Activated T-cell treated with anti-CD3 and anti-CD28 coated beads for 48 hours (primary cell): ENCODE measurements at places on chromosomes 2 and 18.

DNA sequence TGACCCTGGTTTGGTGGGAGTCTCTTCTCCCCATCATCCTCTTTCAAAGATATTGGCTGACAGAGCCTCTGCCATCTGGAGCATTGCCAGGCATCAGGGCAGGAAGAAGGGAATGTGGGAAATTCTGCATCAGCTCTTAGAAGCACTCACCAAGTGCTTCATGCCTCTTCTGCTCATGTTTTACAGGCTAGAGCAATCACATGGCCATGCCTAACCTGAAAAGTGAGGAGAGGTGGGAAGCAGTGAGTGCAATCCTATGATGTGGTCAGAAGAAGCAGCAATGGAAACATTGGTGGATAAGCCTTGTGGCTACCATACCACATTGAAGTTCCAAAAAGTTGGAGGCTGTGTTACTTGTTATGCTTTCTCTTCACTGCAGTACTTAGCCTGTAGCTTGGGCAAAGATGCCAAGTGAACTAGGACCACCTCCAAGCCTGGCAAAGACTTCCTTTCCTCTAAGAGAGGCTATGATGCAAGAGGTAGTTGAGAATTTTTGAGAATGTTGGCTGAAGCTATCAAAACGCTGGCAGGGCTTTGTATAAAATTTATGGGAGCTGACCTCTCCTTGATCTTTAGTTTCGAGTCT lies 64.1 kb downstream of the BCL2L11 start:
- no peak for DNase-seq

DNA sequence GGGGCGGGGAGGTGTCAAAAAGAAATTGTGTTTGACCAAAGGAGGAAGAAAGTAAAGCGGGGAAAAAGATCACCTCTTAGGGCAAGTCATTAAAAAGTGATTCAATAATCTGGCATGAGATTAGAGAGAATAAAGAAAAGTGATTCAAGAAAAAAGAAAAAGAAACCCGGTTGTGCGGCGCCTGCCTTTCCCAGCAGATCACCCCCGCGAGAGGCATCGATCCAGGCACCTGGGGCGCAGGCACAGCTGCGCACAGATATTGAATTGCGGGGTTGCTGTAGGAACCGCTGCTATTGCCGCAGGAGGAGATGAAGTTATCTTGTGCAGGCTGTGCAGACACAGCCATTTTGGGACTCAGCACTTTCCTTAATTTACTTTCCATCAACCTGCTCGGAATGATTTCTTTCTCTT lies 71.2 kb downstream of the PLB1 start:
- DNase-seq = peak; percentile 29

DNA sequence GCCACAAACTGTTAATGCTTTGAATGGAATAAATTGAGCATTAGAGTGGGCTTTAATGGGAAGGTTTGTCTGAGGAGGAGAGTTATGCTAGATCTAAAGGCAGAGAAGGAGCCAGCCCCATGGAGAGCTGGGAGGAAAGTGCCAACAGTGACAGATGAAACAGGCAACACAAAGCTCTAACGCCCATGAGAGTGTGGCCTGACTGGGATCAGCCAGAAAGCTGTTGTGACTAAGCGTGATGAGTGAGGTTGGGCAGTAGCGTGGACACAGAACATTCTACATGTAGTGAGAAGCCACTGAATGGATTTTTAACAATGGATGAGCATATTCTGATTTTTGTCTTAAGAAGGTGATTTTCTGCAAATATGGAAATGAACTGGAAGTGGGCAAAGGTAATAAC lies 185.3 kb upstream of the SIX2 start:
- DNase-seq = no peak

- no peak for DNase-seq
These were observed 113.4 kb downstream of the MC4R start for GRCh38 chr18:60259052-60259681.

DNA sequence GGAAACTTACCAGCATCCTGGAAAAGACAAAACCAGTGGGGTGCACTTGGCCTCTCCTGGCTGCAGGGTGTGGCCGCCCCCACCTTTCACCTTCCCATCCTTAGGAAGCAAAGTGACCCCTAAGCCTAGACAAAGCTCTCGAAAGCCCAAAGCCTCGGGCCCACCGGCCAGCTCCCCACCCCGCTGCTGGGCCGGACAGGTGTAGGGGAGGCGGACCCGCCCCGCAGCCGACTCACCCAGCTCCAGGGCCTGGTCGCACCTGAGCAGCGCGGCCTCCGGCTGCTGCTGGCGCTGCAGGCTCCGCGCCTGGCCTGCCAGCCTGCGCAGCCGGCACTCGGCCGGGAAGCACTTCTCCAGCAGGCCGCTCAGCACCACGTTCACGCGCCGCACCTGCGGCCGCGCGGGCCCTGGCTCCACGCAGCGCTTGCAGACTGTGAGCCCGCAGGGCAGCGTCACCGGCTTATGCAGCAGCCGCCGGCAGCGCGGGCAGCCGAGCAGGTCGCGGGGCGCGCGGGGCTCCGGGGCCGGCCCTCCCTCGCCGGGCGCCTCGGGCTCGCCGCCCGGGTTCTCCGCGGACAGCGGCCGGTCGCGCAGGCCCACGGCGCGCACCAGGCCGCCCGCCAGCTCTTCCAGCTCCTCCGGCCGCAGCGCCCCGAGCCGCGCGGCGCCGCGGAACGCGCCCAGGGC lies 979 bp downstream of the LONRF2 start:
- DNase-seq = no peak

GRCh38 chr2:58135861-58136260 lies 89.3 kb downstream of the VRK2 start:
- no peak for DNase-seq

- peak; percentile 88 for DNase-seq
These were observed at the start of gene HJURP for GRCh38 chr2:233854241-233854981. HJURP (minus strand) TSS chr2:233854535; CDS start chr2:233854500, 35 bp downstream.

- DNase-seq = no peak
These were observed 90.3 kb upstream of the PHLPP1 start for GRCh38 chr18:62625019-62625418.

GRCh38 chr2:10269711-10270610 lies 32.7 kb upstream of the HPCAL1 start:
- DNase-seq = no peak

DNA sequence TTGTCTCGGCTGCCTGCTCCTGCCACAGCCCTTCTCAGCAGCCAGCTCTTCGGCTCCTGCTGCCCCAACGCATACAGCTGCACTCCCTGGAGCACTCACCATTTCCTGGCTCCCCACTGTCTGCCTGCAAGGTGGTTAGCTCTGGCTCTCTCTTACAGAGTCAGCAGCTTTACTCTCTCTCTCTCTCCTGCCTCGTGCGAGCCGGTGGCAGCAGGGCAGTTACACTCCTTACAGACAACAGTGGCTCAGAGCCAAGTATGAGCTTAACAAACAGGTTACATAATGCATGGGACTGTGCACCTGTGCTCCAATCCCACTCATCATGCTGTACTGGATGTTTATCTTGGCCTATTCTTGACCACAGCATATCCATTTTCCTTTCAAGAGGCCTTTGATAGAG lies 47.4 kb upstream of the DNAJC10 start:
- DNase-seq = no peak

GRCh38 chr2:239042046-239042445 lies 194.2 kb downstream of the TWIST2 start:
- DNase-seq = no peak

DNA sequence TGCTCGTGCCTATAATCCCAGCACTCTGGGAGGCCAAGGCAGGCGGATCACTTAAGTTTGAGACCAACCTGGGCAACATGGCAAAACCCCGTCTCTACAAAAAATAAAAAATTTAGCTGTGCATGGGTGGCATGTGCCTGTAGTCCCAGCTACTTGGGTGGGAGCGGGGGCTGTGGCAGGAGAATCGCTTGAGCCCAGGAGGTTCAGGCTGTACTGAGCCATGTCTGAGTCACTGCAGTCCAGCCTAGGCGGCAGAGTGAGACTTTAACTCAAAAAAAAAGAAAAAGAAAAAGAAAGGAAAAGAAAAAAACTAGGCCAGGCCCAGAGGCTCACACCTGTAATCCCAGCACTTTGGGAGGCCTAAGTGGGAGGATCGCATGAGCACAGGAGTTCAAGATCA lies 30.8 kb downstream of the TWSG1 start:
- no peak for DNase-seq

DNA sequence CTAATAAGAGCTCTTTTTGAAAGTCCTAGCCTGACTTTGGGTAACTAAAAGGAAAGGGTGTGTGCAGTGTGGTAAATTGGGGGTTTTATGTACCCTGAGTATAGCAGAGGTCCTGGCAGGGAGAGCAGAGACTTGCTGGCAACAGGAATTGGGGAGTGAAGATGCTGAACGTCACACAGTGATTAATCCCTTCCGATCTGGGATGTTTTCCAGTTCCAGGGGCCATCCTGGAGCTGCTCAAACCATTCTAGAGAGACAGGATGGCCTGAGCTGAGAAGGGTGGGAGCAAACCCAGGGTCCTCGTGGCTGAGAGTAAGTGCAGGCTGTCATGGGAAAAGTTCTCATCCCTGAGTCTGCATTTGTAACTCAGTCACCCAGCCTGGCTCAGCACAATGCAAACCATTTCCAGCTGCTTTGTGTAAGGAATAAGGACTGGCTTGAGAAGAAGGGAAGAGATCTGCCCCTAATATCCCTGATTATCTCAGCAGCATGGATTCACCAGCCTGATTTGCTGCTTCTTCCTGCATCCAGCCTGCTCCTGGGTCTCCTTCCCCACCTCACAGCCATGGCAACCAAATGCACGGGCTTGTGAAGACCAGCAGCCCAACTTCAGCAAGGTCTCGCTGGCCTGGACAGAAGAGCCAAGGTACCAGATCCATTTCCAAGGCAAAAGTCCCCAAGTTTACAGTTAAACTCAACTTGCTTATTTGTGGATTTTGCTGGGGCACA lies 47.1 kb upstream of the CELF4 start:
- DNase-seq = no peak

DNA sequence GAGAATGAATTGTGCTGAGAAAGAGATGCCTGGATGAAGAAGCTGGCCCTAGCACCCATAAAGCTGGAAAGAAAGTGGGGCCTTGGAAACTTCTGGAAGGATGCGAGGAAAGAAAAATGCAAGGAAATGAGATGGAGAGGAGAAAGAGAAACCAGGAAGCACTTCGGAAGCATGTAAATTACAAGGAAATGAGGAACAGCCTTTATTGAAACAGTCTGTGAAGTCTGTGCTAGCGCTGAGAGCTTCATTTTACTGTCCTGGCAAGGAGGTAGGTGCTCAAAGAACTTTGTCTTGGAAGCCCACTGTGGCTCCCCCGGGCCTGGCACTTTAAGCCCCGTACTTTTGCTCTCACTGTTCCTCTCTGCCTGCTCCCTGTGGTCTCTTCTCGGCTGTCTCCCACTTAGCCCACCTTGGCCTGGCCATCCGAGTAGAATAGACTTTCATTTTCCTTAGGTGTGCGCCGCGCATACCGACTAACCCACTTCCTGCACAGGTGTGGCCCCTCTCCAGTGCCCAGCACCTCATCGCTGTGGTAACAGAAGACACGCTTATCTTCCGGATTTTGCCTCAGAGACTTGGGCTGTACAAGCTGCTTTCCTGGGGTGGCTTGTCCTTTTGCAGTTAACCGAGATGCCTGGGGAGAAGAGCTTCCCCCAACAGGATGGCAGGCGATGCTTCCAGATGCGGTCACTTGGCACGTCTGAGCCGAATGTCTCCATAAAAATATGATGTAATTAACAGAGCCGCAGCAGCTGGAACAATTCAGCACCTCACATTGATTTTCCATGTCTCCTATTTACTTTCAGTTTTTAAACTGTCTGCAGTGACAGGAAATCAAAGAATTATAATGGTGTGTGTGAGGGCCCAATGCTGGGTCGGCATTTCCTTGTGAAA lies 199.6 kb downstream of the HRH4 start:
- no peak for DNase-seq
